Posterior cingulate gyrus (tissue), 11 donors: ENCODE measurements at places on chromosomes 2 and 18.

GRCh38 chr2:134491771-134492441 is 226.9 kb downstream of the TMEM163 start:
- no peak for DNase-seq

DNA sequence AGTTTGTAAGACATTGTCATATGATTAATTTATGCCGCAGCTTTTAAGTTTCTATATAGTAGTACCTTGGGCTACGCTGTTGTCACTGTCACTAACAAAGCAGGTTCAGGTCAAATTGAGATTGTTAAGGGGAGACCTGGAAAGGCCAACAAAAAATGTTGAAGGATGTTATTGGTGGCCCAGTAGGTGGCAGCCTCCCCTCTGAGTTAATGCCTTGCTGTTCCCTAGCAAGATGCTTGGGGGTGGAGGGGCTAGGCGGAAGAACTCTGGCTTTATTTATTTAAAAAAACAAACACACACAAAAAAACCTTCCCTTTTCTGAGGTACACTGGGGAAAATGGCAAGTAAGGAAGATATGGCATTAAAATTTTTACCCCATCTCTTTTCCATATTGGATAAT is 128.3 kb upstream of the ATP5MC3 start:
- DNase-seq = peak; percentile 14

DNA sequence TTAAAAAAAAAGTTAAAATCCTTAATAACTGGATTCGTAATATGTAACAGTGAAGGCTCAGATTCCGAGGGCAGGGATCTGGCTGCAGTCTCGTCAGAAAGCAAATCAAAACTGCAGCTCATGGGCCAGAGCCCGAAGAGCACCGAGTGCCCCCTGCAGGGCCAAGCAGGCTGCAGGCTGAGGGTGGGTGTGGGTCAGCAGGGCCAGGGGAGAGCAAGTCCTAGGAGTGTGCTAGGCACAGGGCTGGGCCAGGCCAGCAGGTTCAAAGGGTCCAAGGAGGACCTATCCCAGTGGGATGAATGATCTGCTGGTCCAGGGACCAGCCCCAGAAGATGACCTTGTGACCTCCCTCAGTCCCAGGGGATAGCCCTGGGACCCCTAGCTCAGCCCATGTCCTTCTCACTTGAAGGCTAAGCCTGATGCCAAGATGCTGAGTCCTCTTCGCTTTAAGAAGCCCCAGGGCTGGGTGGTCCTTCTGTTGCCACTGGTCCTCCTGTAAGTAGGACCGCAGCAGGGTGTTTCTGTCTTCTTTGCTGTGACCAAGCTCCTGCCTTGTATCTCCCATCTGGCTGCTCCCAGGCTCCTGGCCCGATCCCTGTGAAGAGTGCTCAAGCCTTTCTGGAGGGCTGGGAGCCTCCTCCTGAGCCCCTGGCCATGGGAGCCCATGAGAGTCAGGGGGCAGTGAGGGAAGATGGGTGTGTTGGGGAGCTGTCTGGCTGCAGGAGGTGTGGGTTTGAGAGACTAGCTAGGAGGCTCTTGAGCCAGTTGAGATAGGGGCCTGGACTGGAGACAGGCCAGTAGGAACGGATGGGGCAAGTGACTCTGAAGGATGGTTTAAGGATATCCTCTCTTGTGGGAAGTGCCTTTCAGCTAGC is 150.7 kb downstream of the DYSF start:
- DNase-seq = peak; percentile 1

GRCh38 chr2:112692495-112692911 is 28.3 kb upstream of the NT5DC4 start:
- no peak for DNase-seq

GRCh38 chr2:174334781-174335251 is at the start of gene SP9:
SP9 (plus strand) TSS chr2:174334954; CDS start chr2:174335093, 139 bp downstream.
- DNase-seq = no peak

DNA sequence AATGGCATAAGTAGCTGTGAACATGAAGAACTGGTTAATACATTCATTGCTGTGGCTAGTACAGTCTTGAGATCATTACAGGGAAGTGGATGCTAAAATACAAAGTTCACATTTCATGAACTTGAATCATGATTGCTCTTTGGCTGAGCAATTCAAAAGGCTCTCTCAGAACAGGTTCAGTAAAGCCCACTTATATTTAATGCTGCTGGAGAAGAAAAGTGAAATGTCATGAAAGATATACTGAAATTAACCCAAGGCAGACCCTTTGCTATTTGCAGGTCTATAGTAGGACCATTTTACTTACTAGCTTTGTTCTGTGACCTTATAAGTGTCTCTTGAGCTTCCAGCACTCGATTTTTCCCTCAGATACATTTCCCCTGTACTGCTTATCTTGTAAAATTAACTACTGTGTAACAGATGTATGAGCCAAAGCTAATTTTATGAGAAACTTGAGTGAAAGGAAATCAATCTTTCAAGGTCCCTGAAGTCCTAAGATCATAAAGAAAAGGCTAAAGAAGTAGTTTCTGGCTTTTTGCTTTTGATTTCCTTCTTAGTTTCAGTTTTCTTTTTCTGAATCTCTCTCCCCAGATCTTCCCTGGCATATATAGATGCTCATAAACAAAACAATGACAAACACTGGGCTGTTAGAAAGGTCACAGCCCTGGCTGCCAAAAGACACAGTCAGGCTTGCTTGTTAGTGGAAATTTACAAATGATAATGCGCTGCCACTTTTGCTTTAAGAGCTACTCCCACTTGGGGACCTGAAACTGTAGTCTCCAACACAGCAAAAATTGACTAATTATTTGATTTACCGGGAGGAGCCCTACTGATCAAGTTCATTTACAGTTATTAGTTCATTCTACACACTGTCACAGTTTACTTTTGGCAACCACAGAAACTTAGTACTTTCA is 132.7 kb upstream of the XPO1 start:
- DNase-seq = peak; percentile 39

DNA sequence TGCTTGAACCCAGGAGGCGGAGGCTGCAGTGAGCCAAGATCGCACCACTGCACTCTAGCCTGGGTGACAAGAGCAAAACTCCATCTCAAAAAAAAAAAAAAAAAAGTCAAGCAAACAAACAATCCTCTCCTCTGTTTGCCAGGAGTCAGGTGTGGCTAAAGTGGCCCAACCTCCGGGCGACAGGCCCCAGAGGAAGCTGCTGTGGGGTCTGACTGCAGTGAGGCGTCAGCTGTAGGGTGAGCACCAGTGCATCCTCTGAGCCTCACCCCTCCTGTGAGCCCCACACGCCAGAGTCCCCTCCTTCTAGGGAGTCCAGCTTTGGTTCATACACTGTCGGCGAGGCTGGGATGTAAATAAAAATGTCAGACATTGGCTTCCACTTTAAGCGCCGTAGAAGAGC is 76.5 kb upstream of the HS6ST1 start:
- DNase-seq = no peak

- DNase-seq = no peak
These were observed 113.1 kb upstream of the HAAO start for GRCh38 chr2:42905341-42906110.

- DNase-seq = no peak
These were observed 100.8 kb downstream of the DYSF start for GRCh38 chr2:71554028-71554705.

GRCh38 chr2:24779116-24779515 is 14.1 kb downstream of the PTRHD1 start:
- DNase-seq = no peak

DNA sequence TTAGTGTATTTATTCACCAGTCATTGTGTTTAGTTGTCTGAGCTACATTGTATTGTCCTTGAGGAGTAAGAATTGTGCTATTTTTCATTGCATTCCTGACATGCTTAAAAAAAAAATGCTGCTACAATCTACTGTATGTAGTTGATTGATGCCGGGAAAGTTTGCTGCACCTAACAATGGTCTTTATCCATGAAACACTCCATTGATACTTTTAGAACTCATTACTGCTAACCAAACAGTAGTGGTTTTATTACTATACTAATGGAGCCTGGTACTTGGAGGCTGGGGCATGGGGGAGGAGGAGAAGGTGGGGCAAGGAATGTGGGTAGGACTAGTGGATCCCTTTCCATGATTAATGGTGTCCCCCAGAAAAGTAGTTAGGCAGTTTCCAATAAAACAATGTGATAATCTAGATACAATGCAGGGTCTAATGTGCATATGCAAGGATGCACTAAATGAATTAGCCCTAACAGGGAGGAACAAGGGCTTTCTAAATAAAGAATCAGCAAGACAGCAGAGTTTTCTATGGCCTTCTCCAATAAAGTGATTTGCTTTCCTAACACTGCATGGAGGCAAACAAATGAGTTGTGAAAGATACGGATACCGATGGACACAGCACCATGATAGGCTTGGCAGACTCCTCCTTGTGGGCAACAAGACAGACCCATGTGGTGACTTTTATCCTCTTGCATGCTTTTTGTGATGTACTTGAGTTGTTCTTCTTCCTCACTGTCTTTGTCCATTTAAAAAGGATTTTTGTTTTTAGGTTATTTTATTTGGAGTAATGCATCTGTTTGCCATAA is 78.5 kb downstream of the FMNL2 start:
- no peak for DNase-seq

GRCh38 chr2:231191896-231192872 is 6.2 kb upstream of the ARMC9 start:
- DNase-seq = peak; percentile 80

DNA sequence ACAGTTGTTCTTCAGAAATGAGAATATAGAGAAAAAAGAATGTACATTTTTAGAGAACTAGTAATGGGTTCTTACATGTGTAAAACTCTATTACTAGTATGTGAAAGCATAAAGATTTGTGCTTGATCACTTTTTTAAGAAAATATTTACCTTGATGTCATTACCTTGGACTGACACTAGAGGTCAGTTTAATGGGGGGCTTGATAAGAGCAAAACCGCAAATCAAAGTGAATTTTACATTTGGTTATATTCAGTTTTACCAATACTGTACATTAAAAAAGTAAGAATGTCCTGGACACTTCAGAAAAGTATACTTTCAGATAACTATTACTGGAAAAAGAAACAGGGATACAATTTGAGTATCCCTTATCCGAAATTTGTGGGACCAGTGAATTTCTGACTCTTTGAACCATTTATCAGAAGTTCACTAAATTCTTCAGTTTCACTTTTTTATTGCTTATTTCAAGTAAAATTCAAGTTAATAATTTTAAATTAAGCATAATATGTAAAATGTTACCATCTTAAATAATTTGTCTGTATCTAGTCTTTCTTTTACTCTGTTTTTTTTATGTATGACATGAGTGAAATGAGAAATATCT is 1149.5 kb downstream of the DSC3 start:
- no peak for DNase-seq

- no peak for DNase-seq
These were observed 301.6 kb upstream of the GULP1 start for GRCh38 chr2:187989925-187990623.

GRCh38 chr2:224377751-224378700 is 23.9 kb downstream of the FAM124B start:
- no peak for DNase-seq

DNA sequence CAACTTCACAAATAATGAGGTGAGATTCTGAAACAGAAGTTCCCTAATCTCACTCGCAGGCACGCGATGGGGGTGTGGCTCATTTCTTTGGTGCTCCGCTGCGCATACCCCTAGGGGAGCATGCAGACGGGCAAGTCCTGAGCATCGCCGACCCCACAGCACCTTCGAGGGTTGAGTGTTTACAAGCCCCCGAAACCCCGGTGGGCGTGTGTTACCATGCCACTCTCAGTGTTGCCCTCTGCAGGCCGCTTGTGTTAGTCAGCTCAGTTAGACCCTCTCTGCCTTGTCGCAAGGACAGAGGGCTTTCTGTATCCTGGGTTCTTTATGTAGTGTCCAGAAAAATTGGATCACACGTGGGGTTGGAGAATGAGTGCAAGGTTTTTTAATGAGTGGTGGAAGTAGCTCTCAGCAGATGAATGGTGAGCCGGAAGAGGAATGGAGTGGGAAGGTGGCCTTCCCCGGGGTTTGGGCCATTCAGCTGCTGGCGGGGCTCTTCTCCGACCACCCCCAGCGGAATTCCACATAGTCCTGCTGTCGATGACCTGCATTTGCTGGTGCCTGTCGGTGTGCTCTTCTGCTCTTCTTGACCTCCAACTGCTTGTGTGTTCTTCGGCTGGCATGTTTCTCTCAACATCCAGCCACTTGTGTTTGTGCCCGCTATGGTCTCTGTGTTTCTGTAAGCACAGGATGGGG is 191.3 kb downstream of the RPRM start:
- no peak for DNase-seq
